ENCODE measurements at places on chromosomes 2 and 18.

DNA sequence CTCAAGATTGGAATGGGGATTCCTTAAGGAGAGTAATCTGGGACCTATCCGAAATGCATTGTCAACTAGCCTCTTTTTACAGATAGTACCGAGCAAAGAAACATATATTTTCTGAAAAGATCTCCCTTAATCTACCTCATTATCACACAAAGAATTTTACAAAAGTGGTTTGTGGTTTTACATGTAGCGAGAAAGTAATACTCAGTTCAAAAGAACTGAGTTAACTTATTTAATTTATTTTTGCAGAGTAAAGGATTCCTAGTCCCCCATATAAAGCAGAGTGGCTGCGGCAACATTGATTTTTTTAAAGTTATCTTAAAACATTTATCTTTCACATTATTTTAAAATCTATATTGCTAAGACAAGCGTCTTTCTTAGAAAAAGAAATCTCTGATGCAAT is 15.9 kb upstream of the SOS1 start:
- no peak for DNase-seq

DNA sequence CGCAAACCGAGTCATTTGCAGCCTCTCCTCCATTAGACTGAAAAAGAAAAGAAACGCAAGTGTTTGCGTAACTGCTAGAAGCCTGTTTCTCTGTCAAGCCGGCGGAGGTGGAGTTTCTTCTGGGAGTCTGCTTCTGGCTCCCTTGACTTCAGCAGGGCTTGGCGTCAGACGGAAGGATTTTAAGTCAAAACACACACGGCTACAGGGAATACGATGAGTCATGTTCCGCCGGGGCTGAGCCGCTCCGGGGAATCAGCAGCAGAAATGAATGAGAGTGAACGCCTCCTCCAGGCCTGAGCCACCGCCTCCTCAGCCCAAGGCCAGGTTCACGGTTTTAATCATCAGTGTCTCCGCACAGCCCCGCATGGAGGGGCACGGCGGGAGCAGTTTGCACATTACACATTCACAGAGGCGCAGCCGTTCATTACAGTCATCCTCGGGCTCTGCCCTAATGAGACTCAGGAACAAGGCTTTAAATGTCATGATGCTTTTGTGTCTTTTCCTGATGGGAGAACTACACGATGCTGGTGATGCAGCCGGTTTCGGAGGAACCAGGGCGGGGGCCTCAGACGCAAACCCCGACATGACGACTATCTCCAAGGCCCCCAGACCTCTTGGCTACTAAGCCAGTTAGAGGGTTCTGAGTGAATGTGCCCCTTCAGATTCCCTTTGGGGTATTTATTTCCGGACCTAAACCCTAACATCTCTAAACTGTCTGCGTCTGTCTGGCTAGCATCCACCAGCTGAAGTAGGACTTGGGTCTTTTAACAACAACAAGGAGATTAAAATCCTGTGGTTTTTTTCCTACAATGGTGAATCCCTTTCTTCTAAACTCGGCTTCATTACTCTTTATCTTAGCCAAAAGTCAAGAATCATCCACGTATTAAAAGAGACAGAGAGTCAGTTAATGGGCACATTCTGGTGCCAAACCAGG is 11.1 kb upstream of the SCG2 start:
- peak; percentile 97 for DNase-seq

- no peak for DNase-seq
Observed at GRCh38 chr2:37644191-37644590, 27.3 kb downstream of the CDC42EP3 start.

- DNase-seq = no peak
Observed at GRCh38 chr2:112607680-112608438, 23.4 kb downstream of the CHCHD5 start.

- no peak for DNase-seq
Observed at GRCh38 chr2:139669675-139670074, 889.5 kb upstream of the NXPH2 start.

DNA sequence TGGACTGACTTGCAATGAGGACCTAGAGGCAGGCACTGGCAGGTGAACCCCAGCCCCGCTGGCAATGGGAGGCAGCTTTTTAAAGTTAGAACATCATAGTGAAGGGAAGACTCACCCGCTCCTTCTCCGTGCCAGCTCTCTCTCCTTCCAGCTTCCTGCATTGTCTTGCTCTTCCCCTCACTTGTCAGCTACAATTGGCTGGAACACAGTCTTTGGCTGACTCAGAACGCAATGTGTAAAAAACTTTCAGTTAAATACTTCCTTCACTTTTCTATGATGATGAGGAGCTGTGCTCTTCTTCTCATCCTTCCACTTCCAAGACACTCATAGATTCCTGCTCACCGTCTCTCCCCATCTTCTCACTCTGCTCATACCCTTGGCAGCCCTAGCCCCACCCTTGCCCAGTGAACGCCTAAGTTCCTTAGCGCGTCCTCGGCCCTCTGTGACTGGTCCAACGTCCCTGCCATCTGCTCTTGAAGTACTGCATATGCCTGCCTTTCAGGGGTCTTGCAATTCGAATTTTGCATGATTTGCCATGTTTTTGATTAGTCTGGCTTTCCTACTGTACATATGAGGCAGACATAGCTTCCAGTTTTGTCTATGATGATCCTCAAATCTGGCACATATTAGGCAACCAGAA is 118.0 kb upstream of the TMEM200C start:
- DNase-seq = no peak

DNA sequence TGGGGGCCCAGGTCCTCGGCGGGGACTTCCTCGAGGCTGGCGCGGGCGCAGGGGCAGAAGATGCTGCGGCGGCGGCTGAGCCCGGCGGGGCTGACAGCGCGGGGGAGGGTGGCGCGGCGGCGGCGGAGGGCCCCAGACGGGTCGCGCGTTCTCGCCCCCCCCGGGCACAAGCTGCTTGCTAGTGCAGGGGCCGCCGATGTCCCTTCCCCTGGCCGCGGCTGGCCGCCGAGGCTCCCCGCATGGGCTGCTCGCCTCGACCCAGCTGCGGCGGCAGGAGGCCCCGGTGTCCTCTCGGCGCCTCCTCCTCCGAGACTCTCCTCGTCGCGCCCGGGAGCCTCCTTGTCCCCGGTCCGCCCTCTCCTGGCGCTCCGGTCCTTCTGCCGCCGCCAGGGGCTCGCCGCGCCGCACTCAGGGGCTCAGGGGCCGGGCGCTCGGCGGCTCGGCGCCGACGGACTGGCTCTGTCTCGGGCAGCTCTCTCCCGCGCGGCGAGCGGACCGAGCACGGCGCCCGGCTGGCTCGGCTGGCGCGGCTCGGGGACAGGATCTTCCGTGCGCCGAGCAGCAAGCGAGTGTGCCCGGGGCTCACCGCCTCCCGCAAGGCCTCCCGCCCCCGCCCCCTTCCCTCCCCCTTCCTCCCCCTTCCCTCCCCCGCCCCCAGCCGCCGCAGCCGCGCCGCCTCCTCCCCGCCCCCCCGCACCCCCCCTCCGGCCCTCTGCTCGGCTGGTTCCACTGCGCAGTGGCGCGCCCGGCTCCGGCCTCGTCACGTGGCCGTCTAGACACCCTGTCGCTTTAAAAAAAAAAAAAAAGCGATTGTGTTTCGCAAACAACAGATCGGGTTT is 902 bp upstream of the SMAD7 start:
- DNase-seq = peak; percentile 90

DNA sequence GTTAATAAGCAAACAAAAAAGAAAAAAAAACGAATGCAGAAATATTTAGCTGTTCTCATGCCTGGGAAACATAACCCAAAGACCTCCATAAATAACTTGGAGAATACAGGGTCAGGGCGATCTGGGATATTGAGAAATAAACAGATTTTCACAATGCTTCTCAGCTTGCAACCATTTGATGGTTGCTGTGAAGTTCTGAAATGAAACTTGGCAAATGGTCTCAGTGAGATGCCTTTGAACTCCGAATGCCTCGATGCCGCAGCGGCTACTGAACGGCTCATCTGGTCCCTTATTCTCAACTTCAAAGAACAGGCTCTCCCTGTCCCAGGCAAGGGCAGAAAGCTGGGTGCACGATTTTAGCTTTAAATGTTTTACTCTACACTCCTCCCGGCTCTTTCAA is 78.1 kb downstream of the ZNF516 start:
- peak; percentile 82 for DNase-seq

DNA sequence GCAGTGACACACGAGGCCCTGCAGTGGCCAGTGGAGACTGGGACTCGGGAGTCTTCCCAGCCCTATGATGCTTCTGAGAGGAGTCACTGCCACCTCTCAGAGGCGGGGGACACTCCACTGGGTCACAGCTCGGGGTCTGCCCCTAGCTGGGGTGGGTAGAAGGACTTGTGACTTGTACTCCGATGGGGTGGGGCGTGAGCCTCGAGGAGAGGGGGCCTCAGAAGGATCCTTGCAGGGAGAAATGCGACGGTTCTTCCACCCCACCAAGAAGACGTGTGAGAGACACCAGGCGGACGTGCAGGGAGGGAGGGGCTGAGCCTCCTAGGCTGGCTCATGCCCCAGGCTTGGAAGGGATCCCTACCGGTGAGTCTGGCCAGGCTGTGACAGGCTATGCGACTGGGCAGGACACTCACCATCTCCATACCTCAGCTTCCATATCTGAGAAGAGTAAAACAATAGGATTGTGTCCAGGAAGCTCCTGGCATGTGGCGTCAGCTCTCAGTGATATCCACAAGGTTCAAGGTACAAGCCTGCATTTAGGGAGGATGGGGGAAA is 11.1 kb upstream of the OTOS start:
- no peak for DNase-seq

Data from fibroblast of gingiva (primary cell).